ENCODE measurements at places on chromosomes 2 and 18.

DNA sequence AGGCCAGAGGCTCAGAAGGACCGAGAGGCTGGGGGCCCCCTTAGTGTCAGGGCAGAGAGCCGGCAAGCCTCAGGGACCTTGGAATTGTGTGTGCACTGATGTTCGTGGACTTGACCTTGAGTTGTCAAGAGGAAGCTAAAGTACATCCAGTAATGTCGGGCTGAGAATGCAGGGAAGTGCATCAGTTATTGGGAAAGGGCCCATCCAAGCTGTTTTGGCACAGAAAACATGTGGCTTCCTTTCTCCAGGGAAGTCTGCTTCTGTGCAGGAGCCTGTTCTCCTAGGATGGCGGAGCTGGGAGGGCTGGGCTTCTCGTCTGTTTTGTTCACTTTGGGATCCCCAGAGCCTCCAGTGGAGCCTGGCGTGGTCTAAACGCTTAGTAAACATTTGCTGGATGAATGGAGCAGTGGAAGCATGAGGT, 23.7 kb downstream of the ATOH8 start:
- no peak for DNase-seq

GRCh38 chr2:239825705-239825979, 199.5 kb downstream of the NDUFA10 start:
- DNase-seq: no peak

- DNase-seq: no peak
These were observed 28.1 kb upstream of the TMEM247 start for GRCh38 chr2:46451131-46451711.

GRCh38 chr2:226701052-226701451, 98.6 kb downstream of the IRS1 start:
- no peak for DNase-seq

DNA sequence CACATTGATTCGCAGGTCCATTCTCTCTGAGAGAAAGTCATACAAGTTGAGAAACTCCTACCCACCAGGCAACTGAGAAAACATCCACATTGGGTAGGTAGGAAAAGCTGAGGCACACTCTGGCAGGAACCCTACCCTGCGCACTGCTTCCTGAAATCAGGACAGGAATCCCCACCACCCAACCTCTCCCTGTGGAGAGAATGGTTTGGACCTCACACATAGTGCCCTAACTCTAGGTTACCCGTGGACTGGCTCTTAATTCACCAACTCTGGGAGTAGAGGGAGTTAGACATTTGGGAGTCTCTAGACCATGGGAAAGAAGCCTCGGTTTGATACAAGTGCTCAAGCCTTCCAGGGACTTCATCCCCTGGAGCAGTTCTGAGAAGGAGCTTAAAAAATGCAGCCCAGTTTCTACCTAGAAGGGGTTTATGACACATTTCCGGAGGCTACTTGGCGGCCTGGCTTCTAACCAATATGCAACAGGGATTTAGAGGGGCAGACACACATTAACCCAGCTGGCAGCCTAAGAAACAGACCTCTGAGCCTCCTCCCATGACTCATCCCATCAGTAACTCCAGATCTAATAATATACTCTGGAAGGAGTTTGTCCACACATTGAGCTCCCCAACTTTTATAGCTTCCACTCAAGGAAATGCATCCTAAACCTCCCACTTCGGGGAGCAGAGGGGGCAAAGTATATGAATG, 136.7 kb downstream of the EML6 start:
- DNase-seq: no peak

GRCh38 chr2:126646026-126646425, 9.9 kb upstream of the GYPC start:
- DNase-seq: no peak

- DNase-seq: no peak
These were observed 9.5 kb upstream of the NAT8 start for GRCh38 chr2:73651591-73652230.
